Endodermal cell (in vitro differentiated cells): ENCODE measurements at places on chromosomes 13 and 19.

- no peak overlapping the region for H3K4me3 ChIP-seq
- no peaks in the 10 kb centered on the region for H3K36me3 ChIP-seq
- no peak overlapping the region for H3K27ac ChIP-seq
- no peaks in the 10 kb centered on the region for H3K4me1 ChIP-seq
- H3K27me3 ChIP-seq = no peaks in the 10 kb centered on the region
Measured at GRCh38 chr13:60356970-60357369, 40.0 kb upstream of the TDRD3 start.

DNA sequence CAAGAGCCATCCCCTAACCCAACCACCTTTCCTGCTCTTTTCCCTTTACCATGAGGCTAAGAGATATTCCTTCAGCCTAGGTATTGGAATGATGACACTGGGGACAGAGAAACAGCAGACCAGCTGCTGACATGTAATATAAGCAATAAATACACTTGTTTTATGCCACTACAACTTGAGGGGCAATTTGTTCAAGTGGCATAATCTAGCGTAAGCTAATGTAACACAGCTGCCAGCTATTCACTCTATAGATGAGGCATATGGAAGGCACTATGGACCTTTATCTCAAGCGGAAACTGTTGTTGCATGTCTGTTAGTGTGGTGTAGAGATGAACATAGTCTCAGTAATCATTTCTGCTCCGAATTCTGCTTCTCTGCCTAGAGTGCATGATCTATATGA, 111.1 kb downstream of the STARD13 start:
- H3K36me3 ChIP-seq = no peaks in the 10 kb centered on the region
- no peaks in the 10 kb centered on the region for H3K27me3 ChIP-seq
- no peak overlapping the region for H3K27ac ChIP-seq
- H3K4me3 ChIP-seq = no peak overlapping the region

DNA sequence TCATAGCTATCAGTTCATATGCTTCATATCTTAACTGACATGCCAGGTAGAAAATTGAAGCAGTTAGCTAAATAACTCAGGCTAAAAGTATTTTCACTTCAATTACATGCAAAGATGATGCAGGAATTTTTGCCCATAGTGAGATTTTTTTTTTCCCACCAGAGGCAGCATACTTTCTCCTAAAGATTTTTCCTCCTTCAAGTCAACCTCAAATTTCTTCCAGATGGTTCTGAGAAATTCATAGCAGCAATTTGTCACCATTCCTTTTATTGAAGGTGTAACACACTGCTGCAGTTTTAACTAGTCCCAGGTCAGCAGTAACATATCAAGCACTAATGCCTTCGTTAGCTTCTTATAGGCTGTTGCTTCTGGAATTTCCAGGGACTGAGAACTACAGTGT, 141.9 kb downstream of the SUCLA2 start:
- H3K27me3 ChIP-seq = no peaks in the 10 kb centered on the region
- no peak overlapping the region for H3K27ac ChIP-seq
- H3K4me1 ChIP-seq = no peaks in the 10 kb centered on the region
- H3K4me3 ChIP-seq = no peak overlapping the region

GRCh38 chr19:35549174-35549788, 3.9 kb downstream of the TMEM147 start:
- H3K36me3 ChIP-seq = peaks cover 21% of the 10 kb centered on the region
- peaks cover 10% of the 10 kb centered on the region for H3K4me1 ChIP-seq
- H3K27me3 ChIP-seq = no peaks in the 10 kb centered on the region
- H3K27ac ChIP-seq = no peak overlapping the region
- DNase-seq = peak; percentile 88
- H3K4me3 ChIP-seq = no peak overlapping the region

GRCh38 chr19:38634757-38635482, 12.5 kb upstream of the ACTN4 start:
- peak; percentile 93 for DNase-seq
- H3K4me1 ChIP-seq = no peaks in the 10 kb centered on the region
- no peak overlapping the region for H3K27ac ChIP-seq
- no peak overlapping the region for H3K4me3 ChIP-seq
- H3K27me3 ChIP-seq = no peaks in the 10 kb centered on the region

DNA sequence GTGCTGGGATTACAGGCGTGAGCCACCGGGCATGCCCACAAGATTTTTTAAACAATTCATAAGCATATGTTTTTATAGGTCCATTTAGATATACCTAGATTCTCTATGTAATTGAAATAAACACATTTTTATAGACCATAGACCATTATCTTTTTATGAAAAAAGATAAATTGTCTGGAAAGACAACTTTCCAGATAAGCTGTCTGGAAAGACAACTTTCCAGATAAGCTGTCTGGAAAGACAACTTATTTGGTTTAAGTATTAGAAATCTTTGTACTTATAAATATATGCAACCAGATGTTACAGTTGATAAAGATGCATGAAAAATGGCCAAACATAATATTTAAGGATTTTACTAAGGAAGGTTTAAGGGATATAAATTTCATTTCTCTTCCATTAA, 538.5 kb downstream of the GPC6 start:
- peaks cover 24% of the 10 kb centered on the region for H3K36me3 ChIP-seq
- DNase-seq = no peak
- H3K27me3 ChIP-seq = no peaks in the 10 kb centered on the region
- H3K4me1 ChIP-seq = no peaks in the 10 kb centered on the region
